Testis (tissue), 5 donors: ENCODE measurements at places on chromosomes 3 and 15.

GRCh38 chr3:4754180-4755086 is 224.8 kb upstream of the BHLHE40 start:
- no peak overlapping the region for H3K4me3 ChIP-seq
- H3K27ac ChIP-seq: no peak overlapping the region
- no peaks in the 10 kb centered on the region for H3K27me3 ChIP-seq
- no peak for DNase-seq

- no peaks in the 10 kb centered on the region for H3K36me3 ChIP-seq
- H3K4me3 ChIP-seq: no peak overlapping the region
- DNase-seq: no peak
Observed at GRCh38 chr3:106241593-106241992, 372.8 kb upstream of the CBLB start.

- no peak for DNase-seq
- H3K4me1 ChIP-seq: no peaks in the 10 kb centered on the region
- H3K36me3 ChIP-seq: no peaks in the 10 kb centered on the region
Observed at GRCh38 chr15:26867200-26868007, 542 bp downstream of the GABRA5 start.

- no peak overlapping the region for H3K27ac ChIP-seq
- H3K36me3 ChIP-seq: no peaks in the 10 kb centered on the region
- no peaks in the 10 kb centered on the region for H3K4me1 ChIP-seq
- H3K4me3 ChIP-seq: peak overlapping the region; percentile 31
- no peak for DNase-seq
Observed at GRCh38 chr3:180036092-180036670, 556 bp downstream of the PEX5L start.

DNA sequence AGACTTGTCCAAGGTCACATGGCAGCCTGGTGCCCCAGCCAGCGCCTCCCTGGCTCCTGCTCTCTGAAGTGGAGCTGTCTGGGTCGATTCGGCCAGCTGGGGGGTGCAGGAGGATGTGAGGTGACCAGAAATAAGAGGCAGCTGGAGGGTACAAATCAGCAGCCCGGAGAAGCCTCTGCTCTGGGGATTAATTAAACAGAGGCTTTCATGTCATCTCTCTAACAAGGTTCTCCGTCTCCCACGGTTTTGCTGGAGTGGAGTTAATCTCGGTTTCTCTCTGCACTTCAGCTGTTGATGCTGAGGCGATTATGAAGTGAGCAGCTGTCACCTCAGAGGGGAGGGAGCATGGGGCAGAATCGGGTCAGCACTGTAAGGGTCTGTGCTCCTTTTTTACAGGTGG is 236.8 kb downstream of the TLE3 start:
- H3K4me1 ChIP-seq: no peaks in the 10 kb centered on the region
- DNase-seq: no peak
- no peak overlapping the region for H3K27ac ChIP-seq
- H3K4me3 ChIP-seq: no peak overlapping the region
- no peaks in the 10 kb centered on the region for H3K27me3 ChIP-seq

DNA sequence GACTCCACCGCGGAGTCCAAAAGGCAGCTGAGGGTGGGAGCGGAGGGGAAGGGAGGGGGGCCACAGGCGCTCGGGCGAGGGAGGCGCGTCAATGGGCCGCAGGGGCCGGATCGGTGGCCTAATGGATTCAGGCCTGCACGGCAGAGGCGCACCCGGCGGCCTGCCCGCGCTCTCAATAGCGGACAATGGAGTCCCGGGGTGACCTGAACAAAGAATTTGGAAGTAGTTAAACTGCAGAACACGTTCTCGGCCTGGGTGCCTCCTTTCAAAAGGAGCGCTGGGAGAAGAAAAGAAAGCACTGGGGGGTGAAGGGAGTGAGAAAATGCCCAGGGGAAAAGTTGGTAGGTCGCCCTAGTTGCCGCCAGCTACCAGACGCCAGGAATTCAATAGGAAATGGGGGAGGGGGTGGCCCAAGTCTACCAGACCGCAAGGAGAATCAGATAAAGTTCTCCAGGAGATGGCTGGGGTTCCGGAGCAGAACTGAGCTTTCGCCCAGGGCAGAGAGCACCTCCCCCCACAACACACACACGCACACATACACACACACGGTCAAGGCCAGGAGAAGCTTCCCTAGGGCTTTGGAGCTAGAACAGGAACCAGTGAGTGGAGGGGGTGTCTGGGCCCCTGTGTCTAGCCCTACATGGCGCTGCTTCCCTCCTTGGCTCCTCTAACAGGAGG is 25.8 kb upstream of the POLG start:
- H3K27ac ChIP-seq: no peak overlapping the region
- DNase-seq: no peak
- no peak overlapping the region for H3K4me3 ChIP-seq
- H3K27me3 ChIP-seq: no peaks in the 10 kb centered on the region

DNA sequence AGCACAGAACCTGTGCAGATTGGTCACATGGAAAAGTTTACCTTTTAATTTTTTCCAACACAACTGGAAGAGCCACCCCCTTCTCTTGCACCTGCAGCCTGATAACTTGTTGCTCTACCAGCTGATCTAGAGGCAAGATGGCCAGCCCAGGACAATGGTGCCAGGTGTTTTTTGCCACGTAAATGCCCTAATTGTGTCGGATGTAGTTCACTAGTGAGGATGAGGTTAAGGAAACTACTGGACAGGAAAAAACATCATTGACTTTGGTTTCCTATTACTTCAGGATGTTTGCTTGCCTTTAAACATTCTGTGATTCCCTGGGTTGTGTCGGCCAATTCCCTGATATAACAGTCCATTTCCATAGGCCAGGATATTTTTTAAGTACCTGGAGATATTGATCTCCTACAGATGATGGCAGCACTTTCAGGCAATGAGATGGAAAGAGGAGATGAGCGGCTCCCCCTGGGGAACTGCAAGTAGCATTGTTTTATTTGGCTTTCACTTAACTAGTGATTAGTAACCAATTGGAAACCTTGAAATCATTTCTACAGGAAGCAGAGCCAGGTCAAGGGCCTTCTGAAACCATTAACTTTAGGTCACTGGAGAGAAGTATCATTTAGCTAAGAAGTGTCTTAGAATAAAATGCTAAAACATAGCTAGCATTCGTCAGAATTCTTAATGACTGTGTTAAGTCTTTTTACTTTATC is 72.5 kb downstream of the OSBPL10 start:
- DNase-seq: no peak
- no peak overlapping the region for H3K27ac ChIP-seq
- H3K4me1 ChIP-seq: no peaks in the 10 kb centered on the region
- H3K27me3 ChIP-seq: no peaks in the 10 kb centered on the region
- H3K4me3 ChIP-seq: no peak overlapping the region
- H3K36me3 ChIP-seq: no peaks in the 10 kb centered on the region

- H3K27me3 ChIP-seq: no peaks in the 10 kb centered on the region
- no peaks in the 10 kb centered on the region for H3K4me1 ChIP-seq
- H3K27ac ChIP-seq: no peak overlapping the region
- DNase-seq: no peak
- no peaks in the 10 kb centered on the region for H3K36me3 ChIP-seq
Observed at GRCh38 chr3:167691366-167691765, 37.6 kb upstream of the WDR49 start.

DNA sequence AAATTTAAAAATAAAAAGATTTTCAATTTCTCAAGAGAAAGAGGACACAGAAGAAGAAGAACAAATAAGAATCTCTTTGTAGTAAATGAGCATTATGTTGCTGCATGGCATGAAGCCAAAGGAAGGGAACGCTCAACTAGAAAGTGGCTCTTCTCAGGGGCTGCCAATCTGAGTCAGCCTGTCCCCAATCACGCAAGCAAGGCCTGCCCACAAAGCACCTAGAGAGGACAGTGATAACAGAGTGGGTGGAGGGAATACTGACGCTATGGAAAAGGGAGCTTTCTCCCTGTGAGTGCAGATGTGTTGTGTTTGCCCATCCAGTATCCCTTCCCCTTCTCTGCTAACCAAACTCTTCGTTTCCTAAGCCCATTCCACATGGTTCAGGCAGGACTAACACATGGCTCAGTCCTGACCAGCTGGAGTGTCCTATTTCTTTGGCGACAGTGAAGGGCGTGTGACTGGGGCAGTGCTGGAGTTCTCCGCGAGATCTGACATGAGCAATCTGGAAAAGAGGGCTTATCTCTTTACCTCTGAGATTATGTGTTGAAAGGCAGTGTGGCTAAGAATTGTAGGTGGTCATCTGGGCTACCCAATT is 14.2 kb downstream of the FBN1 start:
- H3K4me3 ChIP-seq: no peak overlapping the region
- H3K36me3 ChIP-seq: no peaks in the 10 kb centered on the region
- H3K27me3 ChIP-seq: no peaks in the 10 kb centered on the region
- H3K4me1 ChIP-seq: no peaks in the 10 kb centered on the region
- H3K27ac ChIP-seq: no peak overlapping the region
